ENCODE measurements at places on chromosomes 2 and 18.

GRCh38 chr2:230758566-230759480, 46.2 kb downstream of the CAB39 start:
- no peak for DNase-seq

GRCh38 chr18:36149514-36150289, 20.0 kb downstream of the ELP2 start:
- no peak for DNase-seq

- no peak for DNase-seq
Observed at GRCh38 chr2:161116509-161116908, 43.7 kb upstream of the TANK start.

DNA sequence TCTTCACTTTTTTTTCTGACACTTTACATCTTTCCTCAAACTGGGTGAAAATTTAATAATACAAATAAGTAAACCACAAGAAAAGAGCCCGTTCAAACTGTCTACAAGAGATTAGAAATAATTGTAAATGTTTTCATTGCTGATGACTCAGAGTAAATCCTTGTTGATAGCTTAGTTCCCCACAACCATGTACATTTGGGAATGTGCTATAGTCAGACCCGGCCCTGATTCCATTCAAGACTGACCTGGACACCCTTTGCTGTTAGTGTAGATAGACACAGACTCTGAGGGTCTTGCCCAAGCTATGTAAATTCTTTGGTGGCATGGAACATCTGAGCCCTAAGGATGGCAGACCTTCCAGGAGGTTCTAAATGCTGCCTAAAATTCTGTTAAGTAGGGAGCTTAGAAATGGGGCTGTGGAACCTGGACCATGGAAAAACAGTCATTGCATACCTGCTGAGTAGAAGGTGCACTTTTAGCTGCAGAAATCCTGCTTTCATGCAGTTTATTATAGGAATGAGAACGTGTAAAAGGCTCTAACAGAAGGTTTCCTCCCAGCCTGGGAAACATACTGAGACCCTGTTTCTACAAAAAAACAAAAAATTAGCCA, 3.7 kb downstream of the MALT1 start:
- DNase-seq, result no peak

DNA sequence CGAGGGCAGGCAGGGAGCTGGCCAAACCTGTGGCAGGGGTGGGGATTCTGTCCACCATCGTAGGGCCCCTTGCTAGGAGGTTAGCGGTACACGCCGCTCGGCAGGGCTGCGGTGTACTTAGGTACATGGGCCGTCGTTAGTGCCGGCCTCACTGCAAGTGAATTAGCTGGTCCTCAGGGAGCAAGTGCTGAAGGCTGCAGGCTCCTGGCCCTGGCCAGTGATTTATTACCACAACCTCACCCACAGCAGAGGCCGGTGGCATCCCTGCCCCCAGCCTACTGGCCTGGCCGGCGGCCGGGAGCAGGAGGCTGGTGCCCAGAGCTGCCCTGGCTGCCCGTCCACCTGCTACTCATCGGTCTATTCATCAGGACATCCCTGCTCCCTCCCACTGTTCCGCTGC, 19.6 kb upstream of the PTMA start:
- DNase-seq, result no peak

DNA sequence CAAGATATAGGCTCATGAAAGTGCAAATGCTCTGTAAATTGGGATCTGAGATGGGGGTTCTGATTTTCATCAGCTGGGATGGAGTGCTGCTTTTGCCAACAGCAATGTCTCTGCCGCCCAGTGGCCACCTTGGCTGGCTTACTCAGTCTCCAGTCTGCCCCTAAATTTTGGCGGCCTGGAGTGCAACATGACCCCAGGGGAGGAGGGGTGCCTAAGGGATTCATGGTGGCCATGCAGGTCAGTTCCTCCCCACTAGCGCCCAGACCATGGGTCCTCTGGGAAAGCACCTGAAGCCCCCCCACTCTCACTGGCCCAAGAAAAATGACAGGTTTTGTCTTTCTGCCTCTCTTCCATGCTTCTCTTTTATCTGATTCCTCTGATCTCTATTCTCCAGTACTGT, 45.0 kb downstream of the SLC4A3 start:
- no peak for DNase-seq

DNA sequence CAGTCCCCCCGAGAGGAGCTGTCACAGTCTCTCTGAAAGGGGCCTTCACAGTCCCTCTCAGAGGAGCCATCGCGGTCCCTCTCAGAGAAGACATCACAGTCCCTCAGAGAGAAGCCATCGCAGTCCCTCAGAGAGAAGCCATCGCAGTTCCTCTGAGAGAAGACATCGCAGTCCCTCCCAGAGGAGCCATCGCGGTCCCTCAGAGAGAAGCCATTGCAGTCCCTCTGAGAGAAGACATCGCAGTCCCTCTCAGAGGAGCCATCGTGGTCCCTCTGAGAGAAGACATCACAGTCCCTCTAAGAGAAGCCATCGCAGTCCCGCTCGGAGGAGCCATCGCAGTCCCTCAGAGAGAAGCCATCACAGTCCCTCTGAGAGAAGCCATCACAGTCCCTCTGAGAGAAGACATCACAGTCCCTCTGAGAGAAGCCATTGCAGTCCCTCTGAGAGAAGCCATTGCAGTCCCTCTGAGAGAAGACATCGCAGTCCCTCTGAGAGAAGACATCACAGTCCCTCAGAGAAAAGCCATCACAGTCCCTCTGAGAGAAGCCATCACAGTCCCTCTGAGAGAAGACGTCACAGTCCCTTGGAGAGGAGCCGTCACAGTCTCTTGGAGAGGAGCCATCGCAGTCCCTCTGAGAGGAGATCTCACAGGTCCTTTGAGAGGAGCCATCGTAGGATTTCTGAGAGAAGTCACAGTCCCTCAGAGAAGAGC, 1.3 kb upstream of the ZNF512 start:
- no peak for DNase-seq

GRCh38 chr2:169131587-169132512, 62.5 kb downstream of the DHRS9 start:
- DNase-seq, result no peak

- DNase-seq, result no peak
Observed at GRCh38 chr18:28666216-28666615, 489.3 kb upstream of the CDH2 start.

GRCh38 chr2:182015334-182016109, 29.9 kb downstream of the PPP1R1C start:
- no peak for DNase-seq

DNA sequence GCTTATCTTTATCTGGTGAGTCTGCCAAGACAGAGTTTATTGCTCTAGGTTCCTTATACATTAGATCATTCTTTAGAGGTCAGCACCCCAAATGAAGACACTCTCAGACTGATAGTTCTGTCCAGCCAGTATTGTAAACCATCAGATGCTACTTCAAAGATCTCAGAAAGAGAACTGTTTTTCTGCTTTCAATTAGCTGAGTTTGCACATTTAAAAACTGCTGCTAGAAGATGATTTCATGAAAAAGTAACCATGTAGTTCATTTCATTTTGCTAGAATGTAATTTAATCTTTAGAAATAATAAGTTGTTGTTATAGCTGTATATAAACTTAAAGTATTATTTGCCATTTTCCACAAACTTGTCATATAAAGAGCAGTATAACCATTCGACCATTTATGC, 344.5 kb upstream of the ATP5MC3 start:
- no peak for DNase-seq

DNA sequence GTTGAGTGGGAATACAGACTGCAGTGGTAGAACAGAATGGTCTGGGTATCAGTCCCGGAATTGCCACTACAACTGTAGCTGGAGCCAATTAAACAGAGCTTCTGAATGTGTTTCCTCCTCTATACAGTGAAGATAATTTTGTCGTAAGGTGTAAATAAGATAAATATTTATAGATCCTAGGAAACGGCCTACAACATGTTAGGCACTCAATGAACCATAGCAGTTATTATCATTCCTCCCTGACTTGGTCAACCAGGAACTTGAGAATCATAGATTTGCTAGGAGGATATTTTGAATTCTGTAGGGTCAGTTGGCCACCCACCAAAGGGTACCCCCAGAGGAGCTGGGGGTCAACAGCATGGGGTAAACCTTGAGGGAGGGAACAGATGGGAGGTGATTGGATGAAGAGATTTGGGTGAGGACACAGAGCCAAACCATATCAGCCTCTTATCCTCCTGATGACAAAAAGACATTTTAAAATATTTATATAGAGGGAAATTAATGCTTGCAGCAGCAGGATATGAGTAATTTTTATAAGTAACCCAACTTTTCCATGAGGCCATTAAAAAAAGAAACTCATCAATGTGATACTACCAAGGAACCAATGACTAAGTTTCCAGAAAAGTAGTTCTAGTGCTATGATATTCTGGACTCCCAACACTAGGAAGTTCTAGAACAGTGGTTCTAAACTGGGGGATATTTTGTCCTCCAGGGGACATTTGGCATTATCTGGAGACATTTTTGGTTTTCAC, 4.0 kb downstream of the DHRS9 start:
- no peak for DNase-seq

GRCh38 chr2:133040170-133040569, 370.2 kb upstream of the LYPD1 start:
- no peak for DNase-seq

DNA sequence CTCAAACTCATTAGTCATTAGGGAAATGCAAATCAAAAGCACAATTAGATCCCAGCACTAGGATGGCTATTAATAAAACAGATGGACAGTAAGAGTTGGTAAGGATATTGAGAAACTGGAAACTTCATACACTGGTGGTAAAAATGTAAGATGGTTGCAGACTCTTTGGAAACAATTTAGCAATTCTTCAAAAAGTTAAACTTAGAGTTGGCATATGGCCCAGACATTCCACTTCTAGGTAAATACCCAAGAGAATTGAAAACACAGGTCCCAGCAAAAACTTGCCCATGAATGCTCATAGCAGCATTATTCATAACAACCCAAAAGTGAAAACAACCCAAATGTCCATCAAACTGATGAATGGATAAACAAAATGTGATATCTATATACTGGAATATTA, 84.9 kb upstream of the ZFP36L2 start:
- DNase-seq, result no peak

- DNase-seq, result no peak
Observed at GRCh38 chr2:123532126-123532525, 493.0 kb upstream of the CNTNAP5 start.

All from dorsolateral prefrontal cortex (tissue), 122 donors.